Osteoblast (primary cell): ENCODE measurements at places on chromosomes 13 and 19.

DNA sequence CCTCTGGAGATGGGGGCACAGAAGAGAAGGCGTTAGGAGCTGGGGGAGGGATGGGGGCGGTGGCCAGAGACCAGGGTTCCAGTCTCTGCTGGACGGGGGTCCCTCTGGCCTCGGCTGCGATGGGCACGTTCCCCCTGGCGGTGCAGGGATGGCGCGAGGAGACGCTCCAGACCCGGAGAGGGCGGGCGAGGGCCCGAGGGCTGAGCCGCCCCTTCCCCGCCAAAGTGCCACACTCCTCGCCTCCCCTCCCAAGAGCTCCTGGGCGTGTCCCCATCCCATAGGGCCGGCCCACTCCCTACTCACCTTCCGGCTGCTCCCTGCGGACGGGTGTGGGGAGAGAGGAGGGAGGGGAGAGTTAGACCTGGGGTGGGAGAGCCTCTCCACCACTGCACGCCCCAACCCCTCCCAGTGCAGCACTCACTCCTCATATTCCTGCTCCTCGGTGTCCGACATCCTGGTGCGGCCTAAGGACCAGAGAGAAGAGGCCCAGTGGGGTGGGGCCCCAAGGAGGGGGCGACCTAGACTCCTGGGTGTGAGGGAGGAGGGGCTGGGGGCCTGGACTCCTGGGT lies 2.2 kb downstream of the TNNT1 start:
- peak; percentile 64 for DNase-seq

GRCh38 chr19:40805258-40805868 lies 6.4 kb downstream of the EGLN2 start:
- peak; percentile 36 for DNase-seq

DNA sequence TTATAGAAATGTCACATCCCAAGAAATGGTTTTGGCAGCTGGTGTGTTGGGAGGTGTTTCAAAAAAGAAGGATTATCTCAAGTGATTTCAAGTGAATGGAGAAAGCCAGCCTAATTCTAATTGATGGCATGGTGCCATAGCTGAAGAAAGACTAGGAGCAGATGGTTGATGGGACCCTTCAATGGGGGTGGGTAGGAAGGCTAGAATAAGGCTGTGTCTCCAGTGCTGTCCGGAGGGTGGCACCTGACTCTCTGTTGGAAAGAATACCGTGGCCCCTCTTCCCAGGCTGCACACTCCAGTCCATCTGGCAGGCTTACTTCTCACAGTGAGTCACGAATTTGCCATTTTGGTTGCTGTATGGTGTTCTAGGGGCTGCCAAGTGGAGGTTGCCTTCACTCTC lies 51.0 kb upstream of the GPR12 start:
- DNase-seq: no peak

DNA sequence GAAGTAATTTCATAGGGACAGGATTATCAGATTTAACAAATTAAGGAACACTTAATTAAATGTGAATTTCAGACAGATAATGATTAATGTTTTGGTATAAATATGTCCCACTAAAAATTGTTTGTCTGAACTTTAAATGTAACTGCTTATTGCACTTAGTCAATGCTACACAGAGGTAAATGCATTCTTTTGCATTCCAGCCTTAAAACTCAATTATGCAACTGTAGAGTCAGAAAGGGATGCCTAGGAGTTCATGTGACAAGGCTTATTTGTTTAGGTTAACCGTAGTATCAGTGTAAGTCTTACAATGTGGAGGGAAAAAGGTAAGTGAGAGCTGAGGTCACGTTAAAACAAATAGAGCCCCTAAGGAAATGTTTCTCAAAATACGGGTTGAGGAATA lies 347.2 kb upstream of the ARGLU1 start:
- peak; percentile 82 for DNase-seq

- no peak for DNase-seq
Measured at GRCh38 chr13:33868343-33868994, 50.5 kb downstream of the RFC3 start.
